ENCODE measurements at places on chromosomes 5 and 9. TPM values are rescaled to one million over a fixed set of nuclear protein-coding genes. Genes with fewer than 3 reads are reported as not detected.
A peak's percentile ranks its signal among the peaks of the same experiment; 100 is the strongest.

DNA sequence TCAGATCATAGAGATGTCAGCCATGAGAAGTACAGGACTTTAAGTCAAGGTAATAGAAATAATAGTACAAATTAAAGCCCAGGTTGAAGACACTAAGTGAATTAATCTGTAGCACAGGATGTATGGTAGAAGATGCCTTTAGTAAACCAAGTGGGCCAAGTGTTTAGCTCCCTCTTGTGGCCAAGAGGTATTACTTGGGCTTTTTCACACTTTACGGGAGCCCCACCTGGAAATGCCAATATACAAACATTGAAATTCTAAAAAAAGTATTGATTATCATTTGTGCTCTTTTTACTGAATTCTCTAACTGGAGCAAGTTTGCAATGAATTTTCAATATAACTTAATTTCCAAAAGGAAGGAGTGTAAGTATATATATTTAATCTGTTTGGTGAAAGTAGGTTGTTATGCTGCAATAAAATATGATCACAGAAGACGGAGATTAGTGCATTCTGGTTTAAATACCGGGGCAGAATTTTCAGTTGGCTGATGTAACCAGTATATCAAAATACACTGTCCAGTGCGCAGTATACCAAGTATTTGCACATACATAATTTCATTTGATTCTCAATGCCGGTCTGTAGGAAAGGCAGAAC lies 84.7 kb downstream of the PARP8 start:
- H3K4me1 ChIP-seq = no peaks in the 10 kb centered on the region
- peak; percentile 25 for DNase-seq
- H3K27me3 ChIP-seq = no peaks in the 10 kb centered on the region
- H3K27ac ChIP-seq = no peak overlapping the region
- H3K4me3 ChIP-seq = no peak overlapping the region
- no peaks in the 10 kb centered on the region for H3K36me3 ChIP-seq

DNA sequence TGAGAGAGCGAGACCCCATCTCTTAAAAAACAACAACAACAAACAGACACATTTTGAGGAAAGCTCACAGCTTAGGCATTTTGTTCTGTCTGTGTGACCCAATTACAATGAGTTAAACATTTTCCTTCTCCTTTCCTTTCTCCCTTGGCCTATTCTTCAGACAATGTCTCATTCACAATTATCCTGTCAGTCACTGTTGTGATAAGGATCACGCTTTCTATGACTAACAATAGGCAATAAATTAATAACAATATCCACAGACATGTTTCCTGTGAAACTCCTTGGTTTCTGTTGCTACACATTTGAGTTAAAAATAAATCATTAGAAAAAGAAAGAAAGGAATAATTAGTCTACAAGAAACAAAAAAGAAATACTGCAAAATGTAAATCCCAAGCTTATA lies 19.8 kb upstream of the CARTPT start:
- no peak for DNase-seq
- H3K27me3 ChIP-seq = peaks cover 29% of the 10 kb centered on the region
- no peak overlapping the region for H3K4me3 ChIP-seq

GRCh38 chr5:167167191-167167795 lies 1124.2 kb upstream of the WWC1 start:
- no peaks in the 10 kb centered on the region for H3K36me3 ChIP-seq
- H3K4me1 ChIP-seq = no peaks in the 10 kb centered on the region
- no peaks in the 10 kb centered on the region for H3K27me3 ChIP-seq
- H3K4me3 ChIP-seq = no peak overlapping the region
- DNase-seq = no peak

- H3K4me3 ChIP-seq = no peak overlapping the region
- peaks cover 17% of the 10 kb centered on the region for H3K27me3 ChIP-seq
- no peak overlapping the region for H3K27ac ChIP-seq
- H3K36me3 ChIP-seq = peaks cover 5% of the 10 kb centered on the region
- DNase-seq = peak; percentile 24
These were observed 4.0 kb upstream of the TMEM250 start for GRCh38 chr9:136122425-136123383.

DNA sequence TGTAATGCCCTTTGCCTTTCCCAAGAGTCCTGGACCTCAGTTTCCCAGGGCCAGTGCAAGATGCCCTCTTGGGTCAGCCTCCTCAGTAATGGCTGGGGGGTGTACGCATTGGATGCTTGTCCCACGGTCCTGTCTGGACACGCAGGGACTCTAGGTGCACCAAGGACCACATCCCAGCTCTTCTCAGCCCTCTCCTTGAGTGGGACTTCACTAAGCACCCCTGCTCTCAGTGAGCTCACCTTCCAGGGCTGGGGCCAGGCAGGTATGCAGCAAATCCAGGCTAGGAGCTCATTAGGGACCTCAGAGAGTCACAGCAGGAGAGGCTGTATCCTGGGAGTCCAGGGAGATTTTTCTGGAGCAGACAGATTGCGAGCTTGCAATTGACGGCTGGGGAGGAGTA lies 59.8 kb downstream of the MACROH2A1 start:
- H3K27ac ChIP-seq = no peak overlapping the region
- H3K4me1 ChIP-seq = peaks cover 45% of the 10 kb centered on the region
- H3K36me3 ChIP-seq = peaks cover 37% of the 10 kb centered on the region
- peaks cover 2% of the 10 kb centered on the region for H3K27me3 ChIP-seq

Gene INSL6
- total RNA-seq = not detected

- no peaks in the 10 kb centered on the region for H3K36me3 ChIP-seq
- H3K27me3 ChIP-seq = no peaks in the 10 kb centered on the region
- no peak for DNase-seq
- no peak overlapping the region for H3K4me3 ChIP-seq
These were observed 1.2 kb downstream of the RNF224 start for GRCh38 chr9:137228506-137228967.

GRCh38 chr5:137703565-137703964 lies 32.3 kb downstream of the KLHL3 start:
- DNase-seq = no peak
- H3K27ac ChIP-seq = no peak overlapping the region
- H3K27me3 ChIP-seq = no peaks in the 10 kb centered on the region
- no peak overlapping the region for H3K4me3 ChIP-seq

GRCh38 chr9:16683326-16683725 lies 187.1 kb downstream of the BNC2 start:
- H3K27me3 ChIP-seq = peaks cover 1% of the 10 kb centered on the region
- DNase-seq = no peak
- H3K36me3 ChIP-seq = peaks cover 8% of the 10 kb centered on the region
- no peak overlapping the region for H3K27ac ChIP-seq
- H3K4me3 ChIP-seq = no peak overlapping the region
- H3K4me1 ChIP-seq = peaks cover 62% of the 10 kb centered on the region

Gene HCN1
- not detected for total RNA-seq

- peaks cover 8% of the 10 kb centered on the region for H3K4me1 ChIP-seq
- H3K4me3 ChIP-seq = no peak overlapping the region
- H3K27me3 ChIP-seq = no peaks in the 10 kb centered on the region
- no peak overlapping the region for H3K27ac ChIP-seq
These were observed 12.7 kb downstream of the GBGT1 start for GRCh38 chr9:133151041-133151440.

- H3K27me3 ChIP-seq = peaks cover 16% of the 10 kb centered on the region
- H3K4me3 ChIP-seq = no peak overlapping the region
- H3K4me1 ChIP-seq = no peaks in the 10 kb centered on the region
- H3K36me3 ChIP-seq = no peaks in the 10 kb centered on the region
- DNase-seq = no peak
These were observed 127.1 kb downstream of the PRDM6 start for GRCh38 chr5:123215929-123216702.

GRCh38 chr9:88651682-88652633 lies 117.0 kb downstream of the NXNL2 start:
- H3K4me3 ChIP-seq = peak overlapping the region; percentile 86
- peaks cover 6% of the 10 kb centered on the region for H3K36me3 ChIP-seq
- peak; percentile 98 for DNase-seq

Gene CTSV
- 0.17 TPM for total RNA-seq

DNA sequence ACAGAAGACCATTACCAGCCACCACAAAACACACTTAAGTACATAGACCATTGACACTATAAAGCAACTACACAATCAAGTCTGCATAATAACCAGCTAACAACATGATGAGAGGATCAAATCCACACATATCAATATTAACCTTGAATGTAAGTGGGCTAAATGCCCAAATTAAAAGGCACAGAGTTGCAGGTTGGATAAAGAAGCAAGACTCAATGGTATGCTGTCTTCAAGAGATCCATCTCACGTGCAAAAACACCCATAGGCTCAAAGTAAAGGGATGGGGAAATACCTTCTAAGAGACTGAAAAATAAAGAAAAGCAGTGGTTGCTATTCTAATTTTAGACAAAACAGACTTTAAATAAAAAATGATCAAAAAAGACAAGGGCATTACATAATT lies 113.6 kb upstream of the CD180 start:
- no peaks in the 10 kb centered on the region for H3K27me3 ChIP-seq
- peaks cover 32% of the 10 kb centered on the region for H3K4me1 ChIP-seq
- no peak overlapping the region for H3K4me3 ChIP-seq
- H3K36me3 ChIP-seq = no peaks in the 10 kb centered on the region
- DNase-seq = no peak

Gene CPEB4
- 25.4 TPM for total RNA-seq

- H3K4me1 ChIP-seq = peaks cover 49% of the 10 kb centered on the region
- DNase-seq = peak; percentile 28
- no peaks in the 10 kb centered on the region for H3K27me3 ChIP-seq
- H3K27ac ChIP-seq = peak overlapping the region; percentile 36
- H3K36me3 ChIP-seq = peaks cover 8% of the 10 kb centered on the region
- H3K4me3 ChIP-seq = no peak overlapping the region
These were observed 207.0 kb downstream of the CSNK1G3 start for GRCh38 chr5:123719004-123719403.

GRCh38 chr9:137432687-137433348 lies 8.3 kb downstream of the ENTPD8 start:
- H3K27me3 ChIP-seq = peaks cover 1% of the 10 kb centered on the region
- DNase-seq = no peak
- no peak overlapping the region for H3K27ac ChIP-seq
- H3K4me1 ChIP-seq = no peaks in the 10 kb centered on the region
- H3K4me3 ChIP-seq = no peak overlapping the region
- no peaks in the 10 kb centered on the region for H3K36me3 ChIP-seq

Gene UBLCP1
- total RNA-seq = 30.6 TPM

GRCh38 chr5:178067755-178068154 lies 45.6 kb upstream of the N4BP3 start:
- no peak for DNase-seq
- no peak overlapping the region for H3K27ac ChIP-seq
- no peaks in the 10 kb centered on the region for H3K4me1 ChIP-seq
- H3K4me3 ChIP-seq = no peak overlapping the region
- H3K27me3 ChIP-seq = peaks cover 35% of the 10 kb centered on the region
- no peaks in the 10 kb centered on the region for H3K36me3 ChIP-seq

DNA sequence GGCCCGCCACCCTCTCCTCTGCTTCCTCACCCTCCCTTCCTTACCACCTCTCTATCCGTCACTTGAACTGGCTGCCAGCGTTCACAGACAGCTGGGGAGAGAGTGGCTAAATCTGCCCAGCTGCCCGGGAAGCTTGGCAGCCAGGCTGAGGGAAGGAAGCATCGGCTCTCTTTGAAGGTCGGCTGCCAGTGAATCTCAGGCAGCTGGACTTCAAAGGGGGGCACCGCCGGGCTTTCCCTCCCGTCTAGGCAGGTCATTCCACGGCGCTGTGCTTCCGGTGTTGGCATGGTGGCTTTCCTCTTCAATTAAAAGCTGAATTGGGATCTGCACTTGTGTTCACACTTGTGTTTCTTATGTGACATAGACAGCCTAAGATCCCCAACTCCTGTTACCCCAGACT lies 174.0 kb downstream of the GDNF start:
- H3K4me1 ChIP-seq = peaks cover 57% of the 10 kb centered on the region
- DNase-seq = no peak
- no peak overlapping the region for H3K27ac ChIP-seq
- H3K4me3 ChIP-seq = no peak overlapping the region
- peaks cover 5% of the 10 kb centered on the region for H3K36me3 ChIP-seq
- H3K27me3 ChIP-seq = peaks cover 2% of the 10 kb centered on the region

Gene SARDH
- total RNA-seq = 0.31 TPM

Gene ADGRD2
- not detected for total RNA-seq

- no peak overlapping the region for H3K4me3 ChIP-seq
- H3K36me3 ChIP-seq = no peaks in the 10 kb centered on the region
- DNase-seq = no peak
- H3K4me1 ChIP-seq = peaks cover 13% of the 10 kb centered on the region
These were observed 67.1 kb upstream of the SSBP2 start for GRCh38 chr5:81817980-81818379.

DNA sequence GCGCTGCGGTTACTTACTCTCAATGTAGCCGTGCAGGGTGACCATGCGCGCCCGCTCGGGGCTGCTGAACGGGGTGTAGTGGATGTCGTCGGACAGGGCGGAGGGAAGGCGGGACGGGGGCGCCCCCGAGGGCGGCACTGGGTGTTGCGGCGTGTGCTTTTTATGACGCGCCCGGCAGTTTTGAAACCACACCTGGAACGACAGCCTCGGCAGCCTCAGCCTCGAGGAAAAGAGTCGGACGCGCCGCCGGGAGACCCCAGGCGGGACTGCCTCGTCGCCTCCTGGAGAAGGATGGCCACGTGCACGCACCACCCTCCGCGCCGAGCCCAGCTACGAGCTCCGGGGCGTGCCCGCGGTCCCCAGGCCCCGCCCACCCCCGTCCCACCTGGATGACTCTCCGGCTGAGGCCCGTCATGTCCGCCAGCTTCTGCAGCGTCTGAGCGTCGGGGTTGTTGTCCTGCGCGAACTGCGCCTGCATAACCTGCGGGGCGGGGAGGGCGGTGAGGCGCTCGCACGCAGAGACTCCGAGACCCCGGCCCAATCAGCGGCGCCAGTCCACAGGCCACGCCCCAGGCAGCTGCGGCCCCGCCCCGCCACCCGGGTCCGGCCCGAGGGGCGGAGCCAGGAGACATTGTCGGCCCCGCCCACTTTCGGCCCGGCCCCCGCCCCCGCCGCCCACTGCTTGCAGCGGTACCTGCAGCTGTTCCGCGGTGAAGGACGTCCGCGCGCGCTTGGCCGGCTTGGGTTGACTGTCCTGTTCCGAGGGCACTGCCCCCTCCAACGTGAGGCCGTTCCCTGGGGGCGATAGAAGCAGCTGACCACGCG lies 15.0 kb downstream of the LHX6 start:
- peak overlapping the region; percentile 66 for H3K4me3 ChIP-seq
- peaks cover 81% of the 10 kb centered on the region for H3K27me3 ChIP-seq
- no peak overlapping the region for H3K27ac ChIP-seq
- no peaks in the 10 kb centered on the region for H3K36me3 ChIP-seq
- H3K4me1 ChIP-seq = peaks cover 18% of the 10 kb centered on the region

DNA sequence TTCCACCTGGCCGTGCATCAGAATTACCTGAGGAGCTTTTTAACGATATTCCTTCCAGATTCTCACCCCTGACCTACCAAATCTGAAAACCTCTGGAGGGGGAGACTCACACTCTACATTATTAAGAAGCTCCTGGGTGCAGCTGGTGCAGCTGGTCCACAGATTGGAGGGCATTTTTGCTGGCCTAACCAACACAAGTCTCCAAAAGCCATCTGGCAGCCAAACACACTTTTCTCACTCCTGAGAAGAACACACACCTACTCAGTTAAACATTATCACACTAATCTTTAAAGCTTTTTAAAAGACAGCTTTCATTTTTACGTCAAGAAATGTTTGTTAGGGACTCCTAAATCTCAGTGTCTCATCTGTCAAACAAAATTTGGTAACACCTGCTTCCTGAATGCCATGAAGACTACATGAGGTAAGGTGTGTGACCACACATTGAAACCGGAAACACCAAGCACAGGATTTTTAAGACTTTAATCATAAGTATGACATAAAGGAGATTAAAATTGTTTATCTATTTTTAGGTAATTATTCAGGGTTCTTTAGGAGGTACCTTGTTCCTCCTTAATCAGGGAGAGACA lies 14.2 kb upstream of the PTPN3 start:
- DNase-seq = no peak
- H3K4me3 ChIP-seq = no peak overlapping the region
- H3K36me3 ChIP-seq = no peaks in the 10 kb centered on the region
- peaks cover 12% of the 10 kb centered on the region for H3K27me3 ChIP-seq
- H3K27ac ChIP-seq = no peak overlapping the region

Measured in HFFc6 (cell line).